Brain microvascular endothelial cell (primary cell): ENCODE measurements at places on chromosomes 5 and 9.

DNA sequence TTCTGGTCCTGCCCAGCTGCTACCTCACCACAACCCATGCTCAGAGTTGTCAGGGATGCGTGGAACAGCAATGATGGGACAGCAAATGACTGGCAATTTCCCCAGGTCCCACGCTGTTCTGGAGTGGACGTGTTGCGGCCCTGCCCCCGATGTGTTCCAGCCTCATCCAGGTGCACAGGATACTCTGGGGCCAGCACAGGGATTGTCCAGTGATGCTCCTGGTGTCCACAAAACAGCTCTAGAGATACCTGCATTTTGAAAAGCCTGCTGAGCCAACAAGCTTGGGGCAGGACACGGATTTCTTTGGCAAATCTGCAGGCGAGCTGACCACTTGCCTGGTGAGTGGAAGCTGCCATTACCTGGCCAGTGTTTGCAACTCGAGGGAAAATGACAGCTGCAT lies 88.7 kb downstream of the ANKRD33B start:
- no peak for DNase-seq

- no peak for DNase-seq
These were observed 33.7 kb downstream of the ANKRD31 start for GRCh38 chr5:75202935-75203334.

GRCh38 chr9:112411626-112412027 lies 31.7 kb downstream of the HSDL2 start:
- DNase-seq = no peak

GRCh38 chr9:137068539-137069507 lies 1.5 kb downstream of the SAPCD2 start:
- DNase-seq = no peak

DNA sequence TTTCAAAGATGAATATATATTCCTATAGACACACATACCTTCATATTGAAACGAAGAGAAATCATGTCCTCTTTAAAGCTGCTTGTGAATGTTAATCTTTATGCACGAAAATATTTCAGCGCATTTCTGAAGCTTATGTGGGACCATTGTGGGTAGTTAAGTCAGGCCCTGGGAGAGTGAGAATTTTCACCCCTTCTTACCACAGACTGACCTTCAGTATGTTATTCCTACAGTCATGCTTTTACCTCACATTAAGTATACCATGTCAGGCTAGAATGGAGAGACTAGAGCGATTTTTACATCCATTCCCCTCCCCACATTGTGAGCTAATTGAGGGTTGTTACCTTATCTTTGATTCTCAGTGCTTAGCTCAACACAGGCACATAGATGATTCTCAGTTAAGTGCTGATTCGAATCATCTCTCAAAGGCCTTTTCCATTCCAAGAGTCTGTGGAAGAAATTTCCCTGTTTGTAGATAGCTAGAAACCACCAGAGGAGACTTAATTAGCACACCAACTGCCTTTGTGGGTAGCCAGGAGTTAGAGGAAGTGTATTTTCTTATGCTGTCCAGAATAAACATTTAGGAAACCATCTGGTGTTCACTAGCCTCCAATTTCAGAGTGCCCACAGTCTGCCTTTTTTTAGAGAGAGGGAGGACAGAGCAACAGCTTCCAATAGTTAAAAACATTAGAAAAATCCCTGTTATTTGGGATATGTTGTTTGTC lies 110.5 kb downstream of the MEGF10 start:
- peak; percentile 36 for DNase-seq

- no peak for DNase-seq
These were observed 18.7 kb downstream of the INIP start for GRCh38 chr9:112699230-112699629.

DNA sequence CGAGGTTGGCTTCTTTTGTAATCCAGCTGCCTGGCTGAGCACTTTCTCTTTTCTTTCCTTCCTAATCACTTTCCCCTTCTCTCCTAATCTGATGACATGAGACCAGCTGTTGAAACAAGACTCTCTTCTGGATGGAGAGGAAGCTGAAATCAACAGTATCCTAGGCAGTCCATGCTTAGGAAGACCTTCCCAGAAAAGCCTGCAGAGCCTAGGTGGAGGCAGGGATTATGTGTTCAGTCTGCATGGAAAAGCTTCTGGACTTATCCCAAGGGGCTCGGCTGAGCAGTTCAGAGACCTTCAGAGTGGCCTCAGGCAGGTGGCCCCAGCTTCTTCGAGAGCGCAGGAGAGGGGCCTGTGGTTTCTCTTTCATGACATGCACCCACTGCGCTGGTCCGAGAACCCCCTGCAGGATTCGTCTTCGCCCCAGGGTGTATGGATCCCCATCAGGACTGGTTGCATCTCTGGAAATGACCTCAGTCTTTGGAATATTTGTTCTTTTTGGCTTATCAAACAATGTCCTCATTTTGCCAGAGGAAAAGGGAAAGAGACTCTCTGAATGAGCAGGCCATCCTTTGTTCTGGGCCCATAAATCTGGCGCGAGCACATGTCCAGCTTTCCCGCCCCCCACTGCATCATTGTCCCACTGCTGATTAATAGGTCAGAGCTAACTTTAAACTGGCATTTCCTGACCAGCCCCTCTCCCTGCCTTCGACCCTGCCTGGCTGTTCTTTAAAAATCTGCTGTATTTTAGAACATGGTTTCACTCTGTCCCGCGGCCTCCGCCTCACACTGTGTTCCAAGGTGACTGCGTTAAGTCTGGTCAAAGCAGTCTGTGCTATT lies 177.9 kb upstream of the KLF4 start:
- DNase-seq = no peak

GRCh38 chr5:103258957-103259704 lies 568 bp downstream of the MACIR start:
- peak; percentile 13 for DNase-seq

DNA sequence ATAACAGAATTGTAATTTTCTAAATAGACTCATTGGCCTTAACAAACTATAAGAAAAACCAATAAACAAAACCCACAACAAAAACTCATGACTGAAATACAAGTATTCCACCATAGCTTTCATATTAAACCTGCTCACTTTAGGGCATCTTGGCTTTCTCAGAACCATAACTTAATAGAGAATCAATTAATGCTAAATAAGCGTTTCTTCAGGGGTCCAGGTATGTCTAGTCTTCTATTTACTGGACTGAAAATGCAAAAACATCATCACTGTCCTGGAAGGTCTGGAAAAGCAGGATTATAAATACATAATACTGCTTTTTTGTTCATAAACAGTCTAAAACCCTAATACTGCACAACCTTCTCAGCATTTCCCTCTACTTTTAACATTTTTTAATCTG lies 6.2 kb upstream of the SMIM27 start:
- no peak for DNase-seq

- DNase-seq = no peak
These were observed 169.7 kb downstream of the ARHGAP26 start for GRCh38 chr5:142939884-142940283.

DNA sequence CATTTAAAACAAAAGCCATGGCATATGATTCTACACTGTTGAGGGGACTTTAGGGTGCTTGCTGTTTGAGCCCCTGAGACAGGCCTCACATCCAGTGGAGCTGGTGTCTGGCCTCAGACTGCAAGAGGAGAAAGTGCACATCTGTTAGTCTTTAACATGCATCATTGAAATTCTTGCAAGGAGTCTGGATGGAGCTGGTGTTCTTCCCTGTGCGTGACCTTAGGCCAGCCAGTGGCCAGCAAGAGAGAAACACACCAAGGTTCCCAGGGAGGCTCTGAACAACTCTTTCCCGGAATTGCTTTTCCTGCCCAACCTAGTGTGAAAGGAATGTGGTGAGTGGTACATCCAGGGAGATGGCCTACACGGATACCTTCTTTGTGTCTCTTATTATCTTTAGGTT lies 282.8 kb upstream of the TNC start:
- peak; percentile 25 for DNase-seq

DNA sequence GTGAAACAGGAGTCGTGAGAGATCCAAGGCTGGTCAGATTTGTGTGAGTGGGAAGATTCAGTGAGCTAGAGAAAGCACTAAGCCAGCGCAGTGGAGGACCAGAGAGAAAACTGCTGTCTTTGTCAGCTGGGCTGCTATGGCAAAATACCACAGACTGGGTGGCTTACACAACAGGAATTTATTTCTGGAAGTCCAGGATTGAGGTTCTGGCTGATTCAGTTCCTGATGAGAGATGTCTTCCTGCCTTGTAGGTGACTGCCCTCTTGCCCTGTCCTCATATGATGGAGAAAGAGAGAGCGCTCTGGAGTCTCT lies 24.2 kb upstream of the ANKRD33B start:
- DNase-seq = no peak

DNA sequence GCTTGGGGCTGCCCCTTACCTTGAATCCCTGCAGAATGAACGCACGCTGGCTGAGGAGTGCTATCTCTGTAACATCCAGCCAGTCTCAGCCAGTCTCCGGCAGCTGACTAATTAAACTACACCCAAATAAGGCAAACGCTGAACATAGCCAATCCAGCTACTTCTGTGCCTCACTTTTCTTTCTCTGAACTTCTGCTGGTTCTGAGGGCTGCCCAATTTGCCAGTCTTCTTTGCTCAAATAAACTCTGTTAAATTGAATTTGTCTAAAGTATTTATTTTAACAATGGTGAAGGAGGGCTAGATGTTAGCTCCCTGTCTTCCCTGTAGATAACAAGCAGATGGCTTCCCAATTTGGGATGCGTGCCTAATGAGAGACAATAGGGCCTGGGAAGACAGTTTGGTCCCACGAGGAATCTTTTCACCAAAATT lies 154.0 kb upstream of the NFIL3 start:
- DNase-seq = no peak

DNA sequence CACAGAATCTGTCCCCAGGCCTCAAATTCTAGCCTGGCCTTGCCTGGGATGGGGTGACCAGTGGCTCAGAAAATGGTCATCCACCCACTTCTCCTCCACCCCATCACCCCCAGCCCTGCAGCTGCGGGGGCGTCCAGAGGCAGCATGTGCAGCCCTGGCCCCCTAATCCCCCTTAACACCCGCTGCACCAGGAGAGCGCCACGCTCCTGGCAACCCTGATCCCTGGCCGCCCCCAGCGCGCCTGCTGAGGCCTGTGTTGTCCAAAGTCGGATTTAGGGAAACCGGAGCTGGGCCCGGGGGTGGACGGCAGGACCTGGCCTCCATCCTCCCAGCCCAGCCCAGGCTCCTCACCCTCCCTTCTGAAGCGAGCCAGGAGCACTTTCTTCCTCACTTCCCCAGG lies 22.0 kb downstream of the NR5A1 start:
- DNase-seq = no peak

- DNase-seq = no peak
These were observed 5.8 kb downstream of the ERGIC1 start for GRCh38 chr5:172839669-172840431.

- DNase-seq = no peak
These were observed 63.3 kb downstream of the SIL1 start for GRCh38 chr5:139134906-139135305.

DNA sequence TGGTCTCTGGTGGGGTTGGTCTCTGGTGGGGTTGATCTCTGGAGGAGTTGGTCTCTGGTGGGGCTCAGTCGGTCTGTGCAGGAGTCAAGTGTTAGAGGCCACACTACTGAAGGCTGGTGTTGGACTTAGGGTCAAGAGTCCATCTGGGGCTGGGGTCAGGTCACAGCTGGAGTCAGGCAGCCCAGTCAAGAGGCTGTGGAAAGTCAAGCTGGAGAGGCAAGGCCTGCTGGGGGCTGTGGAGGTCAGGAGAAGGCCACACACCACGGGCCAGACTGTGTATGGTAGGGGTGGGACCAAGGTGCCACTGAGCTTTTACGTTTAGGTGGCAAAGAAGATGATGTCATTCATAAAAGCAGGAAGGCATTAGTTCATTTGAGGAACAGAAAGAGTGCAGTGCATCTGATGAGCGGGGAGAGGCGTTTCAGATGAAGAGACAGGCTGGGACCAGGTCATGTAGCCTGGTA lies 16.7 kb upstream of the CD74 start:
- no peak for DNase-seq
